ENCODE measurements at places on chromosomes 6 and 20.

DNA sequence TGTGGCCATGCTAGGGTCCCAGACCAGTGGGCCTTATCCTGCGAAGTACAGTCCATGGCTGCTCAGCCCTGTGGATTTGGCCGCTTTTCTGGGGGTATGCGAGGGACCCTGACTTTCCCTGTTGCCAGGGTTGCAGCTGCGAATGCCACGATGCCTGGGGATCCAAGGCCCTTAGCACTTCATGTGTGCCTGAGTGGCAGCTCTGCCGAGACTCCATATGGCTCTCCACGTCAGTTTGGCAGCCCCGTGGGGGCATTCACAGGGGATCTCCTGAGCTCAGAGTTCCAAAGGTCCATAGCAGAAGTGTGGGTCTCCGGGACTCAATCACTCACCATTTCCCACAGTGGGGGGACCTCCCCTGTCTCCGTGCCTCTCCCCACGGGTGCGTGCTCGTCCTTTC is 319.5 kb downstream of the DOK5 start:
- DNase-seq, result no peak

DNA sequence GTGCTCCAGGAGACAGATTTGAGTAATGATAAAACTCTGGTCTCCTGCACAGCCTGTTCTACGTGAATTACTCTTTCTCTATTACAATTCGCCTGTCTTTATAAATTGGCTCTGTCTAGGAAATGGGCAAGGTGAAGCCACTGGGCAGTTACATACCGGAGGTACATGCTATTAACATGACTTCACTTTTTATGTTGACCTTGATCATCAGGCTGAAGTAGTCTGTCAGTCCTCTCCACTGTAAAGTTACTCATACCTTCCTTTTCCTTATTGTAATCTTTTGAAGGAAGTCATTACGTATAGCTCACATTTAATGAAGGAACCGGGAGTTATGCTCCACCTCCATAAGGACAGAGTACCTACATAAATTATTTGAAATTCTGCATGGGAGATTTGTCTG is 19.9 kb upstream of the KHDC1 start:
- no peak for DNase-seq

DNA sequence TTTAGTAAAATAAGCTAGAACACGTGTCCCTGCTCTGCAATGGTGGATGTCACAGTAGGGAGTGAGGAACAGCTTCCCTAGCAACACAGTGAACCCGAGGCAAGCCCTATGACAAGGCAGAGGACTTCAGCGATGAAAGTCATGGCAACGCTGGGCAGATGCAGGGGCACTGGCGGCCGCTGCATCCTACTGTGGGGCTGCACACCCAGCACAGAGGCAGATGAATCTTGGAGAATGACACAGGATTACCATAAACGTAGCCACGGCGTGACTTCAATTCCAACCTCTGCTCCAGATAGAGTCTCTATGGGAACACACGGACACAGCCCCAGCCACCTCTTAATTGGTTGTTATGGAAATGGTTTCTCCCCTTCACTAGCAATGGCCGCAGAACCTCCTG is 64.2 kb downstream of the MYLK4 start:
- DNase-seq, result no peak

- no peak for DNase-seq
Measured at GRCh38 chr6:90083891-90084290, 189.6 kb downstream of the GJA10 start.

DNA sequence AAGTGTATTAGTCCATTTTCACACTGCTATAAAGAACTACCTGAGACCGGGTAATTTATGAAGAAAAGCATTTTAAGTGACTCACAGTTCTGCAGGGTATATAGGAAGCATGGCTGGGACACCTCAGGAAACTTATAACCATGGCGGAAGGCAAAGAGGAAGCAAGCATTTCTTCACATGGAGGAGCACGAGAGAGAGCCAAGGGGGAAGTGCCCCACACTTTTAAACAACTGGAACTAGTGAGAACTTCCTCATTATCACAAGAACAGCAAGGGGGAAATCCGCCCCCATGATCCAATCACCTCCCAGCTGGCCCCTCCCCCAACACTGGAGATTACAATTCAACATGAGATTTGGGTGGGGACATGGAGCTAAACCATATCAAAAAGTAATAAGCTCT is 28.3 kb upstream of the B3GAT2 start:
- no peak for DNase-seq

GRCh38 chr6:92608751-92609150 is 810.6 kb downstream of the EPHA7 start:
- no peak for DNase-seq
